LoVo (cell line): ENCODE measurements at places on chromosomes 7 and 10.

DNA sequence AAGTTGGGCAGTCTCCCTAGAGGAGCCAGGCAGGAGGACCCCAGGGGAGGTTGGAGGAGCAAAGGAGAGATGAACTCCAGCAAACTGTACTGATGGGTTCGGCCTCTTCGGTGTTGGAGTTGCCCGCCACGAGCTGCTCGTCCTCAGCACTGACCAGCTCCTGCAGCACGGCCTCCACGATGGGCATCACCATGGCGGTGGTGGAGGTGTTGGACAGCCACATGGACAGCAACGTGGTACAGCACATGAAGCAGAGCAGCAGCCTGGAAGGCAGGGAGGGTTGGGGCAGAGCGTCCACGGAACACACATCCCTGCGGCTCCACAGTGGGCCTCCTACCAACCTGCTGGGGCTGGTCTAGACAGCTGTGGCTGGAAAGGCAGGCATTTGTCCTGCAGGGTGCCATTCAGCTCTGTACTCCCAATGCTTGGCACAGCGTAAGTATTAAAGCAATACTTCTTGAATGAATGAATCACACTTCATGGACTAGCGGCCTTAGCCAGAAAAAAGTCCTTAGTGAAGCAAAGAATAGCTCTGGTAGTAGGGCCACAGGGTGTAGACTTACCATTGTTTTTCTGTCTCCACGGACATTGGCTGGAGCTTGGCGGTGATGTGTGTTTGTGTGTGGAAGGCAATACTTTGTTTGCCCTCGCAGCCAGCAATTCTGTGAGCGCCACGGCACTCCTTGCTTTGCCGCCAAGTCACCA lies 21.8 kb downstream of the SLC13A4 start:
- no peak for DNase-seq

DNA sequence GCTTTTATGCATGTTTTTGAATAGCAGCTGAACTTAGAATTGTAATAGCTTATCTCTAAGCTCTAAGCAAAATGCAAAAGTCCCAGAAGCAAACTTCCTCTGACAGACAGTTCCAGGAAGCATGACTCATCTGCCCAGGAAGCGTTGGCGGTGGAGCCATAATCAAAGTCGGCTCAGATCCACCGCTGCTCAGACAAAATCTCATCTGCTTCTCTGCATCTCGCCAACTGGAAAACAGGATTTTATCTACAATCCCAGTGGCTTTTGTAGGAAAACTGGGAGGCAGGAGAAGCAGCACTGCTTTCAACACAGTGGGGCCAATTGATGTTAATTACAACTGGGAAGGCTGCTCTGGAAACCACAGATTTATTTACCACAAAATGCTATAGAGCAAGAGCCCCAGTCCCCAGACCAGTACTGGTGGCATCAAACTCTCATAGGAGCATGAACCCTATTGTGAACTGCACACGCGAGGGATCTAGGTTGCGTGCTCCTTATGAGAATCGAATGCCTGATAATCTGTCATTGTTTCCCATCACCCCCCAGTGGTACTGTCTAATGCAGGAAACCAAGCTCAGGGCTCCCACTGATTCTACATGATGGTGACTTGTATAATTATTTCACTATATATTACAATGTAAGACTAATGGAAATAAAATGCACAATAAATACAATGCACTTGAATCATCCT lies 99.9 kb downstream of the CUBN start:
- peak; percentile 59 for DNase-seq

- no peak for DNase-seq
Measured at GRCh38 chr7:67408109-67408508, 411.5 kb downstream of the TYW1 start.

DNA sequence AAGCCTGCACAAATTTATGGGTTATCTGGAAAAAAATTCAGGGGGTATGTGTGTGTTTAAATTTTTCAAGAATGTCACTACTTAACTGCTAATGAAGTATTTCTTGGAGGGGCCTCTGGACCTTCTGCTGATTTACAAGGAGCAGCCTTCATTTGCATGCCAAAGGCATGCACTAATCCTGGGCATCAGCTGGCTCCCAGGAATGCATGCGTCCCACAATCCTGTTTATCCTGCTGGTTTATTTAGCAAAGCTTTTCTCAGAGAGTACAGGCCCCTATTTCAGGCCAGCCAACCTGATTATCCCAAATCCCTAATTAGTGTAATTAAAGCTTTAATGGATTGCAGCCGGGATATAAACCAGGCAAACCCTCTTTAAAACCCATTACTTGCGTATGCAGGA lies 170.4 kb downstream of the TAX1BP1 start:
- no peak for DNase-seq

- no peak for DNase-seq
Measured at GRCh38 chr7:74012842-74013249, 15.1 kb upstream of the ELN start.

DNA sequence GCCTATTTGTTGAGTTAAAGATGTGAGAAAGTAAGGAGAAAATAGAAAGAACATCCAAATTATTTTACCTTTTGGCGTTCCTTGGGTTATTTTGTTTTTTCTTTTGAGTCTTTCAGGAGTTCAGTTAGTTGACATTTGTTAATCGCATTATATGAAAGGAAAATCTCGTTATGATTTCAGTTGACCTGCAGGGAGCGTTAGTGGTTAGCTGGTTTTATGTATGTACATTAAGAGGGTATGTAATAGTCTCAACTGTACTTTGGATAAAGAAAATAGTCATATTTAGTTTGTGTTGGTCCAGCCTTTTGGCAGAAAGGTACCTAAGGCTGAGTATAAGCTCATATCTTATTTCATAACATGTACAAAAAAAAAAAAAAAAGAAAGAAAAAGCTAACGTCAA lies 4.0 kb downstream of the BMPER start:
- DNase-seq: no peak

DNA sequence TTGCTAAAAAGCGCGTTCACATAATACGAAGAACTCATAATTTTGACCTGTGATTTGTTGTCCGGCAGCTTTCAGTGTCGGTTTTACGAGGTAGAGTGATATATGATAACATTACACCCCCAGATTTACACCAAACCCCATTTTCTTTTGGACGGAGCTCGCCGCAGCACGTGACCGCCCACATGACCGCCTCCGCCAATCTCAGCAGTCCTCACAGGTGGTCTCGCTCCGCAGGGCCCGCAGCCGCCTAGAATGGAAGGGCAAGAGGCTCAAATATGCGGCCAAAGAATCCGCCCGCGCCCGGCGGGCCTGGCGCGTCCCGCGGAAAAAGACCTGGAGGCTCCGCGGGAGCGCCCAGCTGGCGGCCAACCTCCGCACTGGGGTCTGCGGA lies at the start of gene HOXA7:
HOXA7 (minus strand) TSS at position 168 of the 391 bp plus-strand sequence; CDS start at position 38, 130 bp downstream.
- DNase-seq: peak; percentile 92

DNA sequence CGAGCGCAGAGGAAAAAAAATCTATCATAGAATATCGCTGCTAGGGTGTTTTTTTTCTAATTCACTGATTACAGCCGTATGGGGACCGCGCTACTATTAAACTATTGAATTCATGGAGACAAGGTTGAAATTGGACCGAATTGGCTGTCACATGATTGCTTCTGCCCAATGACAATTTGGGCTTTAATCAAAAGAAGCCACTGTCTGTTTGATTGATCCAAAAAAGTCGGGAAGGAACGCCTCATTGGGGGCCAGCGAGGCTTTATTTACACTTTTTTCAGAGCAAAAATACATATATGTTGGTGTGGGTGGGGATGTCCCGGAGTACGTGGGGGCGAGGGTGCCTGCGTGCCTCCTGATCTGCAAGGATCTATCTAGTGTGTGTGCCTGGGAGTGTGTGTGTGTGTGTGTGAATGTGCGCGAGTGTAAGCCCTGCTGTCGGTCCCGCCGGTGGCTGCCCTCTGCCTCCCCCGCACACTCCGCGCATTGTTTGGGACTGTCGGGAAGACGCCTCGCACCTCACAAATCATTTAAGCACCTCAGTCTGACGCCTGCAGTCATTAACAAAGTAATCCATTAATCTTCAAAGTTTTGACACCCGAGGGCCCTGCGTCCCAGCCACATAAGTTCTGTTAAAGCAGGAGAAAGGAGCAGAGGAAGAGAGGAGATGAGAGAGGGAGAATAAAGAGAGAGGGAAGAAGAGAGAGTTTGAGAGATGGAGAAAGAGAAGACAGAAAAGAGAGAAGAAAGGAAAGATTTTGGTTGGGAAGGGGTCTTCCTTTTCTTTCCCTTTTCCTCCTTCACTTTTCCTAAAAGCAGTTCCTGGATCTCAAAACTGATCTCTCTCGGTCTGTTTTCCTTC lies at the start of gene HOXA2:
HOXA2 (minus strand) TSS at position 103 of the 862 bp plus-strand sequence. CDS start 183 bp downstream, outside the sequence.
- no peak for DNase-seq
